ENCODE measurements at places on chromosomes 11 and 22.

DNA sequence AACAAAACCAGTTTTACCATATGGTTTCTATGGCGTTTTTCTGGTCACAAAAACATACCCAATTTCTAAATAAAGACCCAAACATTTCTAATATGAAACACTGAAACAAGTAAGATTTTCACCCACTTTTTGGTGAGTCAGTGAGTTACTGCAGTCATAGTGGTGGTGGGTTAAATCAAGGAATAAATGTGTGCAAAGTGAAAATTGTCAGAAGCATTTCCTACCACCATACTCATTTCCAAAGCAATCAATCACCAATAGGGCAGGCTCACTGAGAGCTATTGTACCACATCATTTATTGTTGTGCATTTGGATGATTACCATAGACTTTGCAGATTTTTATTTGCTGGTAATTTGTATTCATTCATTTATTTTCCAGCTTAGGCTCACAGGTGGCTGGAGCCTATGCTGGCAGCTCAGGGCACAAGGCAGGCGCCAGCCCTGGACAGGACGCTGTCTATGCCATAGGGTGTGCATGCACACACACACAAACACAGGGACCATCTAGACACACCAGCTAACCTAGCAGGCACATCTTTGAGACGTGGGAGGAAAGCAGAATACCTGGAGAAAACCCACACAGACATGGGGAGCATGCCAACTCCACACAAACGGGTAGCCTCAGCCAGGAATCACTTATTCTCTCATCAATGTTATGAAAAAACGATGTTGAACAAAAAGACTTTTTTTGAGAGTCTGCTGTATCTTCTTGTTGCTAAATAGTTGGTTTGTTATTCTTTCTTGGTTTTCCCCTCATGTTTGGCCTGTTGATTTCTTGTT, 5.1 kb downstream of the FAM118B start:
- DNase-seq, result no peak

- DNase-seq, result no peak
Observed at GRCh38 chr11:16912692-16913111, 101.5 kb downstream of the PLEKHA7 start.

GRCh38 chr11:73381589-73381988, 5.4 kb downstream of the RELT start:
- DNase-seq, result no peak

DNA sequence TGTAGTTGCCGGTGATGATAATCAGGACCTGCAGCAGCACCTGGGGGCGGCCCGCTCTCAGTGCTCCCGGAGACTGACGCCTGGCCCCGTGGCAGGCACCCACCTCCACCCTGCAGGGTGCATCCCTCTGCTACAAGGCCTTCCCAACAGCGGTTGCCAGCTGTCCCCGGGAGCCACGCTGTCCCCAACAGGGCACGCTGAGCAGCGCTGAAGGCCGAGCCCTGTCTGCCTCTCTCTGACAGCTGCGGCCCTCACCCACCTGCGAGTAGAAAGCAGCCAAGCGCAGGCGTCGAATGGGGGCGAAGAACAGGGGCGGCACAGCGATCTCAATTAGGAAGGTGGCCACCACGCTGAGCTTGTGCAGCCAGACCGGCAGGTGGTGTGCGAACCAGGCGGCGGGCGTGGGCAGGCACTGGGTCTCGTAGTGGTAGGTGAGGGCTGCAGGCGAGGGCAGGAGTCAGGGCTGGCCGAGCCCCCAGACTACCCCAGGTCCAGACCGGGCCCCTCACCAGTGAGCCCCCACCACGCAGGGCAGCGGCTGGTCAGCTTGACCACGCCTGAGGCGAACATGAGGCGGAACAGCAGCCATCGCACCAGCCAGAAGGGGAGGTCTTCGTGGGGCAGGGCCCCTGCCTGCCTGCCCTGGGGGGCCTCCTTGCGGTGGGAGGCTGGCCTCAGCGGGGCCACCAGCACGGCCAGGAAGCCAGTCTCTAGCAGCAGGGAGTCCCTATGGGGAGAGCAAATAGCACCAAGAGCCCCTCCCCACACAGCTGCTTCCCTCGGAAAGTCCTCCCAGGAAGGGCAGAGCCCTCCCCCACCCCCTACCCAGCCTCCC, 1.5 kb downstream of the LMF2 start:
- no peak for DNase-seq

DNA sequence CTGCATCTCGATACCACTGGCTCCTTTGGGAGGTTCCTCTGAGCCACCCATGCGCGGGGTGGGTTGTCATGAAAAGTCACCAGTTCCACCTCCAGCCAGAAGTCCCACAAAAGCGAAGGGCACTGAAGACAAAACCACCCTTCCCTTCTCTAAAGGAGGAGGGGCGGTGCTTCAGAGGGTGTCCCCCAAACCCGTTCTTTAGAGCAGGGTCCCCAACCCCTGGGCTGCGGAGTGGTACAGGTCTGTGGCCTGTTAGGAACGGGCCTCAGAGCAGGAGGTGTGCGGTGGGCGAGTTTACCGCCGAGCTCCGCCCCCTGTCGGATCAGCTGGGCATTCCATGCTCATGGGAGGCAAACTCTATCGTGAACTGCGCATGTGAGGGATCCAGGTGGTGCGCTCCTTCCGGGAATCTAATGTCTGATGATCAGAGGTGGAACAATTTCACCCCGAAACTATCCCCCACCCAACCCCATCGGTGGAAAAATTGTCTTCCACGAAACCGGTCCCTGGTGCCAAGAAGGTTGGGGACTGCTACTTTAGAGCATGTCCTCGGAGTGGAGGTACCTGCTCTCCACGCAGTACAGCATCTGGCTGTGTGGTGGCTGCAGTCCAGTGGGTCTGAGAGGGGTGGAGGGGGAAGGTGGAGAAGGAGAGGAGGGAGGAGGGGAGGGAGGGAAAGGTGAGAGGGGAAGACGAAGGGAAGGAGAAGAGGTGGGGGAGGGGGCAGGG, 72.9 kb upstream of the SEPTIN5 start:
- DNase-seq, result no peak

DNA sequence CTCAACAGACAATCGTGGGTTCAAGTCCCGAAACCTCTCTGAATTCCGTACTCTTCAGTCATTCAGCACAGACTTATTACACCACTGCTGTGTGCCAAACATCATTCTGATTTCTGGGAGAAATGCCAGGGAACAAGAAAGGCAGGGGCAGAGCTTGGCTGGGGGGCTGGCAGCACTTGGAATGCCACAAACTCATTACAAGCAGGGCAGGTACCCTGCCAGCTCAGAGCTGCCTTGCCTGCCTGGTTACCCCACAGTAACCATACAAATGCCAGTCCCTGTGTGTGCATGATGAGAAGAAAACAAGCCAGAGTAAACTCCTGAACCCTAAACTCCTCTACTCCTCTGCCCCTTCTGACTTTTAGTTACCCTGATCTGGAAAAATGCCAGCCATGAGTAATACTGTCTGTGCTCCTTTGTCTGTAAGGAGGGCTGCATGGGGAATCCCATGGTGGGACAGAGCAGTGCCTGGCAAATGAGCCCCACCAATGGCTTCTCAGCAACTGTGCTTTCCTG, 6.9 kb upstream of the RAD9A start:
- no peak for DNase-seq

DNA sequence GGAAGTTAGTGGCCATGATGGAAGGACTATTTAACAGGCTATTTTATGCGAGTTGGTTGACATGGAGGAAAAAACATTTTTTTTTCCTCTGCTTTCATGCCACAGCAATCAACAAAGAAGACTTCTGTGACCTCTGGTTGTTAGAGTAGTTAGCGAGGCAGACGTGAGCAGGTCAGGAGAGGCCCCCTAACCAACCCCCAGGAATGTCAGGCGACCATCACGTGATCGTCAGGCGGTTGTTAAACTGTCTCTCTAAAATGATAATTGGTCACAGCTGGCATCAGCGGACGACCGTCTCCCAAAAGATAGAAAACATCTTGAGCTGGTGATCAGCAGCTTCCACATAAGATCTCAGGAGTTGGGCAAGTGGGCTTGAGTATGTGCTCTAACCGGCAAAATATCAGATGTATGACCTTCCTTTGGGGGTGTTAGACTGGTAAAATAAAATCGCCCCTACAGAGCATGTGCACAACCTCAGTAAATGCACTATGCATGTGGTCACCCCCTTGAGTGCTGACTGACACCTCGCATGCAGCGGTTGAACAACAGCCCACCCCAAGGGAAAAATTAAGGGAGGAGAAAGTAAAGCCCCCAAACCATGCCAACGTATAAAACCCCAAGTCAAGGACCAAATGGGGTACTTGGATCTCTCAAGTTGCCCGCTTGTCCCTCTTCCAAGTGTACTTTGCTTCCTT, 20.9 kb upstream of the NARS2 start:
- no peak for DNase-seq

DNA sequence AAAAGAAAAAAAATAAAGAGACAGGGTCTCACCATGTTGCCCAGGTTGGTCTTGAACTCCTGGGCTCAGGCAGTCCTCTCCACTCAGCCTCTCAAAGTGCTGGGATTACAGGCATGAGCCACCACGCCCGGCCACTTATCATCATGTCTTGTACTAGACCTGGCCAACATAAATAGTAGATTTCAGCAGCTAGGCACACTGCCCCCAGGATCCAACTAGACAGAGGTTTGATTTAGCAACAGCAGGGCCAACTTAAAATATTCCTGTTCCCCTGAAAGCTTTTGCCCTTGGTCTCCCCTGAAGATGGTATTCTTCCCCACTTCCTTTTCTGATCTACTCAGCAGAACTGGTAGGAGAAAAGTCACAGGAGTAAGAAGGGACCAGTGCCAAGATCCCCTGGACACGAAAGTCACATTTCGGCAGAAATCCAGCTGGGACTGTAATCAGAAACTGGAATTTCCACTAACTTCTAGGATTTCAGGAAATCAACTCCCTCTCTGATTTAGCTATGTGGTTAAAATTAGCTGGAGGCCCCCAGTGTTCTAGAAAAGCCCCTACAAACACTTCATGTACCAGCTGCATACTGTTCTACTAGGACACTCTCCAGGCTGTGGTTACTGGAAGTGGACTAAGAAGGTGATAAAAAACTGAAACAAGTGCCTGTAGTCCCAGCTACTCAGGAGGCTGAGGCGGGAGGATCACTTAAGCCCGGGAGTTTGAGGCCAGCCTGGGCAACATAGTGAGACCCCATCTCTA, 8.9 kb upstream of the PPP2R1B start:
- DNase-seq, result no peak

DNA sequence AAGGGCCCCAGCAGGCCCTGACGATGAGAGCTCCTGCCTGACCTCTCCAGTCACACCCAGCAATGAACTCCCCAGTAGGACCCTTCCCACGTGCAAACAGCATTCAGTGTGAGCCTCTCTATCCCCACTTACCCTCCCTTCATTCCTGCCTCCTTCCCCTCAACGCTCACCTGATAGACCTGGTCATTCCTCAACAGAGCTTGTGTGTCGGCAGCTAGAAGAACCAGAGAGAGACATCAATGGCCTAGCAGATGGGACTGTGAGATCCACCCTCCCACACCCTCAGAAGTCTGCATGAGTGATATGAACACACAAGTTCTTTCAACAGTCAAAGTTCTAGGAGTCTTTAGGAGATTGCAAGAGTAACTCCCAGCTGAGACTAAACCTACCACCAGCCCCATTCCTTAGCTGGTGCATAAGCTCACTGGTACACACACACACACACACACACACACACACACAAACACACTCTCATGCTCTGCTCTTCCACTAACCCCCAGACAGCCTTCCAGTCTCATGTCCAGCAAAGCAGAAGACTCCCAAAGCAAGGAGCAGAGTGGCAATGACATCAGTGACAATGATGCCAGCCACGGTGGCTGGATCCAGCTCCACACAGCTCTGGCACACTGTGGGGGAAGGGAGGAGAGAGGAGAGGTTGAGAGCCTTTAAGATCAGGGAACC, 3.1 kb downstream of the CD3D start:
- no peak for DNase-seq

GRCh38 chr11:94560834-94561233, 6.3 kb upstream of the PIWIL4 start:
- DNase-seq, result no peak

All from natural killer cell treated with Interleukin-12 subunit alpha and Interleukin-12 subunit beta and Interleukin-15 and Interleukin-18, amount 100 ng/mL, for 72 hours (primary cell).